ENCODE measurements at places on chromosomes 5 and 9.

- DNase-seq: no peak
These were observed 126.0 kb downstream of the SUSD1 start for GRCh38 chr9:112048924-112049691.

DNA sequence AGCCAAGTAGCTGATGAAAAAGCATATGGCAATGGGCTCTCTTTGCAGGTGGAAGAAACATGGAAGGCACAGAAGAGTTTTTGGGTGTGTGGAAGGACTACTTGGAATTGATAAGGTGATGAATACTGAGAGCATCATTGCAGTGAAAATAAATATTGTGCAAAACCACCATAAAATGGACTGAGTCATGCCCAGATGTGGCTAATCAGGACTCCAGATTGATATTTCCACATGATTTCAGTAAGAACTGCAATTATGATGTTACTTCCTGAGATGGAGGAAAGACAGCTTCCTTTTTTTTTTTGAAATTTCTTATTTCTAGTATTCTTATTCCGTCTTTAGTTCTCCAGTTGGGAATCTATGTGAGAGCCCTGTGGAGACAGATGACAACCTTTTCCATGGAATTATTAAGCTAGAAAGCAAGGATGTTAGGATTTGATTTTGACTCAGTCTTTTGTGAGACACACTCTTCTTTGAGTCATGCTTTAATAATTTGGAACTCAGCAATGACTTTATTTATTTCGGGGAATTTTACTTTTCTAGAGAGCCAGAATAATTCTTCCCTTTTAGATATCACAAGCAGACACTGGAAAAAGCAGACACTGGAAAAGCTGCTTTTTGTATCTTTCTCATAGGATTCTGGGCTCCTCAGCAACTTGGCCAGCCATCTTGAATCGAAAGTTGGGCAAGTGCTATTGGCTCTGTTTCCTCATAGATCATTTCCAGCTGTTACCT lies 94.2 kb upstream of the VCAN start:
- no peak for DNase-seq

DNA sequence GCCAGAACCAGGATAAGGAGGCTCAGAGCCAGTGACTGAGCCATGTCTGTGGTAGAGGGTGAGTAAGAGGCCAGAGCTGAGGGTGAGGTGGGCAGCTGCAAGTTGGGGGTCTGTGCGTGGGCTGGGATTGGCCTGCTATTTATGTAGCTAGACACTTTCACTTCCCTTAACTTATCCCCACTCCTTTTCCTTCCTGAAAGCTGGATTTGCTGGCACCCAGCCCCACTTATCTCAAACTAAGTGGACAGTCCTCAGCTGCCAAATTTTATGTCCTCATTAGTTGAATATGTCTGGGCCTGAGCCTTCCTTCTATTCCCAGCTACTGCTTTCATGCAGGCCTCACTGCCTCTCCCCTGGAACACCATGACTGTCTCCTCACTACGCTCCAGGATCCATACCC lies at the start of gene CCL21:
TSS of gene CCL21 (minus strand) at position 114 of the 400 bp plus-strand sequence. CDS start at position 44, 70 bp downstream.
- DNase-seq: no peak

- DNase-seq: no peak
These were observed 19.6 kb upstream of the AOPEP start for GRCh38 chr9:94706922-94707321.

DNA sequence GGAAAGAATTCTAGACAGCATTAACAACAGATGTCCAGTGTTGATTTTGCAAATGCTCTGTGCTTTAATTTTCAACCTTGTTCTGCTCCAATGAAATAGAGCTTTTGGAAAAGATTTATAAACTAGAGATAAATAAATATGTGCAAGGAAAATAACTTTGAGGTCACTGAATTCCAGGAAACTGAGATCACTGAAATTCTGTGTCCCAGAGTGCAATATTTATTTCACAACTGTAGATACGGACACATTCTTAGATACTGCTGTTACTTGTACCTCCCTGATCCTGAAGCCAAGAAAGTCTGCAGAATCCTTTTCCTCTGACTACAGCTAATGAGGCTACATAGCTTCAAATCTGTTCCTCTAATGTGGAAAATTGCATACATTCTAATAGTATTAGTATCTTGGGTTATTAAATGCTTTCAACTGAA lies 222.9 kb downstream of the DOCK8 start:
- no peak for DNase-seq

- DNase-seq: no peak
These were observed 88.6 kb upstream of the GABRP start for GRCh38 chr5:170694911-170695310.

DNA sequence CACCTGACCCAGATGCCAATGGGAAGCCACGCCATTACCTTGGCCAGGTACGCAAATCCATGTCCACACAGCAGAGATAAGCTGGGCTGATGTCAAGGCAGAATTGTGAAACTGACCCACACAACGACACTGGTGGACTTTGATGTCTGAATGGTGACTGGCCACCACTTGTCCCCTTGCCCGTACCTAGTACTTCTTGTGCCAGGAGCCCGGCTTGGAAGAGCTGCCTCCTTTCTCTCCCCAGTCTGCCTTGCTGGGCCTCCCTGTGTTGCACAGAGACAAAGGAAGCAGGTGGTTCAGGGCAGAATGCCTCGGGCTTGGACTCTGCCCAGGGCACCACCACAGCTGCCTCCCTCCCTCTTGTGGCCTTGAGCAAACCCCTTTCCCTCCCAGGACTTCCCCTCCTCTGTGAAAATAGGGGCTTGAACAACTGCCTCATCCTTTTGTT lies 23.3 kb downstream of the PTGES2 start:
- no peak for DNase-seq

DNA sequence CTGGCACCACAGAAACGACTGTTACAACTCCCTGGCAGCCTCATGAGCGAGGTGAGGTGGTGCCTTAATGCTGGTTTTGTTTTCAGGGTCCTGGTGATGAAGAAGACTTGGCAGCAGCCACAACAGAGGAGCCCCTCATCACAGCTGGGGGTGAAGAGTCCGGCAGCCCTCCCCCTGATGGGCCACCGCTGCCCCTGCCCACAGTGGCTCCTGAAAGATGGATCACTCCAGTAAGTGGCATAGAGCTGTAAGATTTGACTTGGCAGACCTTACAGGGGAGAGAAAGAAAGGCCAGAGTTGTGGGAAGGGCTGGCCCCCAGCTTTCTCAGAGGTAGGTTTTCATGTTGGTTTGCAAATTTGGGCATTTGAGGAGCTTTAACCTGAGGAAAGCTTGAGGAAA lies 72.2 kb downstream of the COL15A1 start:
- no peak for DNase-seq

DNA sequence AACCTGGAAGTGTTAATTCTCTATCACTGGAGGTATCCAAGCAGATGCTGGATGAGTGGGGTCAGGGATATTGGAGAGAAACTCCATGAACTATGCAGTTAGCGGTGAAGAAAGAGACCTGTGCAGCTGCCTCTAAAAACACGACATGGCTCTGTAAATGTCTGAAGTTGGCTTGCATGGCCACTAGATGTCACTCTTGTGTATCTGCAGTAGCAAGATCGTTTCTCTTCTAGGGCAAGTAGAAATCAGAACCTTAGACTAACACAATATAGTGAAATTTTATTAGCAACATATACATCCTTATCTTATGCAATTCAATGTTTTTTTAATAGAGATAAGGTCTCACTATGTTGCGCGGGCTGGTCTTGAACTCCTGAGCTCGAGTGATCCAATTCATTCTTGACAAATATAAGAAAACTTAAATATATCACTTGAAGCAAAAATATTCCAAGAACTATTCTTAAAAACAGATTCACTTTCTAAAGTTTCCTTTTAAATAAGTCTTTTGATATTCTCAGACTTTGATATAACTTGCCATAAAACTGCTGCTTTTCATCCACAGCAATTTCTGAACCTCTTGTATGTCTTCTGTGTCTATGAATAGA lies 2.9 kb downstream of the OR2S2 start:
- no peak for DNase-seq

GRCh38 chr5:107639990-107640389 lies 30.7 kb downstream of the EFNA5 start:
- DNase-seq: no peak

- no peak for DNase-seq
These were observed 125.6 kb upstream of the SPRY4 start for GRCh38 chr5:142450419-142450818.

GRCh38 chr9:112751056-112751795 lies 666 bp downstream of the SNX30 start:
- no peak for DNase-seq

DNA sequence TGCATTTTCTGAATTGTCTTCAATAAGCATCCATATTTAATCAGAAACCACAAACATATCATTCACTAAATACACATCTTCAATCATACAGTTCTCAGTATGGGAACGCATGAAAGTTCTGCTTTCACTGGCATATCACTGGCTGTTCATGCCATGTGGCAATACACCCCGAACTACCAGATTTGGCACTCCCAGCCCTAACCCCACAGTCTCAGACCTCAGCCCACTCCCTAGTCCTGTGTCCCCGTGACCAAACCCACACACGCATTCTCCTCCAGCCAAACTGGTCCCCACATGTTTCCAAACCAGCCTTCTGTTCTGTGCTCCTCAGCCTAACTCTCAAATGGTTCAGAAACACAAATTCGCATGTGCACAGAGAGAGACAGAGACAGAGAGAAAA lies 20.6 kb downstream of the KCNMB1 start:
- no peak for DNase-seq

DNA sequence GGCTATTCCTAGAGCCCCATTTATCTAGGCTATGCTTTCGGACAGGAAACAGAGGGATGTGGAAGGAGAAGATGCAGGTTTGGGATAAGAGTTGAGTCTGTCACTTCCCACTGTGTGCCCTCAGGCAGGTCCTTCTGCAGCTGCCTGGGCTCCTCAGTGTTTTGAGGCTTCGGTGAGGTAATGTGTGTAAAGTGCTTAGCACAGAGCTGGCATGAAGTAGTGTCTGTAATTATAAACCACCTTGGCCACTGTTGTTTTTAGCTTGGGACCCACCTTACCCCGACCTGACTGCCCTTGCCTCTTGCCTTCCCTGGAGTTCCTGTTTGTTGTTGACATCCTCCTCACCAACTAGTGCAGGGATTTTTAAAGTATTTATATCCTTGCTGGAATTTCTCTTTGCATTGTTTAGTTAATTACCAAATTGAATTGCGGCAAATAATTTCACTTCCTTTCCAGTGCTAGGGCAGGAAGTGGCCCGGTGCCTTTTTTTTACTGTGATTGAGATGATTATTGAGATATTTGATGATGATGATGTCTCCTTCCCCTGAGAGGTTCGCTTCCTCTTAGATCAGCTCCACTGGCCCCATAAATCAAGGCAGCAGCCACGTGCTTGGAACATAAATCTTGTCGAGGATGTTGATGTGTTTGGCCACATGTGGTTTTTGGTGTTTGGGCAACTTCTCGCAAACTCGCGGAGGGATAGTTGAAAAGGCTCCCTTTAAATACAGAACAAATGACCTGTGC lies 38.3 kb upstream of the DAB2IP start:
- no peak for DNase-seq

- DNase-seq: no peak
These were observed 599.1 kb upstream of the CLINT1 start for GRCh38 chr5:158458086-158458485.

DNA sequence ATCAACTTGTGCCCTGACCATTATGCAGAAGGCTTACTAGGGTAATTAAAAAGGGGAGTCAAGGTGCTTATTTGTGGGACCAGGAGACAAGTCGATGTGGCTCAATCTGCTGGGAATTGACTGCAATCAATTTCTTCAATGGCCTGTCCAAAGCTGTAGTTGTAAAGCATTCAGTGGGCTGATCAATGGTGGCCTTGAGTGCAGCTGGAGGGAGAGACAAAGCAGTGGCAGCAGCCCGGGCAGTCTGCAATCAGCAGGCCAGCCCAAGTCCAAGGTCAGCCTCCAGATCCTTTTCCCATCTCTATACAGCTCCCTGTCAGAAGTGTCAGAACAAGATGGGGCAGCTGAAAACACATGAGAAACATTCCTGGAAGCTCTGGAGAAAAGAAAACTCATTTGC lies 51.0 kb upstream of the BRINP1 start:
- DNase-seq: no peak

- no peak for DNase-seq
These were observed 41.3 kb upstream of the CDKN2AIPNL start for GRCh38 chr5:134453016-134453415.

GRCh38 chr5:44278469-44278868 lies 110.8 kb downstream of the FGF10 start:
- DNase-seq: no peak

DNA sequence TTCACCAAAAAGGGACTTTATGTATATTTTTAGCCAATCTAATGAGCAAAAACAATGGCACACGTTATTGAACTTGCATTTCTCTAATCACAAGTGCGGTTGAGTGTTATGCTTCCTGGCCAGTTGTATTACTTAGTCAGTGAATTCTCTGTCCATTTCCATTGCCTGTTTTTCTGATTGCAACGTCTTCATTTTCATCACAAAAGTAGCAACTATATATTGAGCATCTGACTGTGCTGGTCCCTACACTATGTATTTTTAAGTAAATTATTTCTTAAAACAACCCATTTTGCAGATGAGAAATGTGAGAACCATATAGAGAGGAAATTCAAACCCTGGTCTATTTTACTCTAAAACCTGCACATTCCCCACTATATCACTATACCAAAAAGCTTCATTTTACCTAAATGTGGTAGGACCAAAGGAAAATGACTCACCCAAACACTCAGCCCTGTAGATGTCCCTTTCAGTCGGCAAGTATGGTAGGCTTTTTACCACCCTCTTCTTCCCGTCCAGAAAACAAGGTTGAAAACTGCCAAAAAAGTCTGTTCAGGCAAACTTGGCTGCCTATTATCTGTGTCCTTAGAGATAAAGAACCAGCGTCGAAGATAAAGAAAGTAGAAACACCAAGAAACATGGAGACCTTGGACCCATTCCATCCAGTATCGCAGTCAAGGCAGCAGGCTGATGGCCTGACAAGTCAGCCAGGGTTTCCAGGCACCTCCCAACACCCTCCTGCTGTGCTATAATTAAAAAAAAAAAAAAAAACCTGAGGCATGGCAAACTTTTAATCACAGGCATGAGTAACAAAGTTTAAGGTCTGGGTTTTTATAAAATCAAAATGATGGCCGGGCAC lies 18.8 kb upstream of the FAM13B start:
- DNase-seq: no peak

- no peak for DNase-seq
These were observed 177.3 kb upstream of the RAD23B start for GRCh38 chr9:107105784-107106183.

DNA sequence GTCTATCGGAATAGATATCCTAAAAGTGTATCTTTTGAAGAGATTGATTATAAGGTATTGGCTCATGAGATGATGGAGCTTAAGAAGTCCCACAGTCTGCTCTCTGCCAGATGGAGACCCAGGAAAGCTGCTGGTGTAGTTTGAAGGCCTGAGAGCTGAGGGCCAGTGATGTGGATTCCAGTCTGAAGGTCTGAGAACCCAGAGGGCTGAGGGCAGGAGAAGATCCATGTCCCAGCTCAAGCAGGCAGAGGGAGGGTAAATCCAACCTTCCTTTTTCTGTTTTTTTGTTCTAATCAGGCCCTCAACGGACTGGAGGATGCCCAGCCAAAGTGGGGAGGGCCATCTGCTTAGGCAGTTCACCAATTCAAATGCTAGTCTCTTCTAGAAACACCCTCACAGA lies 11.0 kb upstream of the ABL1 start:
- no peak for DNase-seq

GRCh38 chr5:138844125-138844461 lies 31.0 kb downstream of the LRRTM2 start:
- DNase-seq: no peak

GRCh38 chr9:68975365-68976043 lies 38.4 kb downstream of the PRKACG start:
- DNase-seq: no peak

Measured in stimulated activated CD8-positive, alpha-beta memory T cell treated with anti-CD3 and anti-CD28 coated beads, Interleukin-7, amount 100 ng/mL, for 1 hour (primary cell).